ENCODE measurements at places on chromosomes 11 and 22. TPM values are rescaled to one million over a fixed set of nuclear protein-coding genes. Genes with fewer than 3 reads are reported as not detected.

DNA sequence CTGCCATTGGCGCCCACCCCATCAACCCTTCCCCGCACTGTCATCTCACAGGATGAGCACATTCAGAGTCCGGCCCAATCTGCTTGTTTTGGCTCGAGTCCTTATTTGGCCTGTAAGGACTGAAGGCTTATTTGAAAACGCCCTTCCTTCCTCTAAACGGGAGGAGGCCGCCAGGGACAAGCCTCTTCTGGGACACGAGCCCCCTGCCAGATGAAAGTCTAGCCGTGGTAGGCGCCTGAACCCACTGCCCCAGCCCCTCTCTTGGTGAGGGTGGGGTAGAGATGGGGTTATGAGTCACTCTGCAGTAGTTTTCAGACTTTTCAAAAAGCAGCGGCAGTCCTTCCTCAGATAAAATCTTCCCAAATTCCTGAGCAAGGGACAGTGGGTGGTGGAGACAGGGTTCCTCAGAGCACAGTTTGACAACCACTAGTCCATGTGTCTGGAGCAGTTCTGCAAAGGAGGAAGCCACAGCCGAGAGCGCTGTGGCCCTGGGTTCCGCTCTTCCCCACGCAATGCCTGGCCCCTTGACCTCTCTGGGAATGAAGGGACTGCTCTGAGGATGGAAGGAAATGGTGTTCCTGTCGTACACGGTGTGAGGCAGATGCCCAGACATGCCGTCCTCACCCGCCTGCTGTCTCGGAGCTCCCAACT is 57.0 kb downstream of the MYH9 start:
- DNase-seq = no peak

GRCh38 chr11:102487214-102487613 is 34.6 kb upstream of the TMEM123 start:
- no peak for DNase-seq

- no peak for DNase-seq
These were observed 146.1 kb downstream of the APIP start for GRCh38 chr11:34770111-34770510.

DNA sequence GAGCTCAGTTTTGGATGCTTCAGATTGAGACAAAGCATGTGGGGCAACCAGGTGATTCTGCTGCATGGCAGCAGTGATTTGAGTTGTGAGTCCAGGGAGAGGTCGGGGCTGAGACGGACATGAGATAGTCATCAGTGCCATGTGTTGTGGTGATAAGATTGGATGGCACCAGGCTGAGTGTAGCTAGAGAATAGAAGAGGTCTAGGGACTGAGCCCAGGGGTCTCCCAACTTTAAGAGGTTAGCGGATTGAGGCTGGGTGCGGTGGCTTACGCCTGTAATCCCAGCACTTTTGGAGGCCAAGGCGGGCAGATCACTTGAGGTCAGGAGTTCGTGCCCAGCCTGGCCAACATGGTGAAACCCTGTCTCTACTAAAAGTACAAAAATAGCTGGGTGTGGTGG is 6.3 kb upstream of the CTSD start:
- DNase-seq = no peak

CALCB gene
- 2.6 TPM for total RNA-seq

DNA sequence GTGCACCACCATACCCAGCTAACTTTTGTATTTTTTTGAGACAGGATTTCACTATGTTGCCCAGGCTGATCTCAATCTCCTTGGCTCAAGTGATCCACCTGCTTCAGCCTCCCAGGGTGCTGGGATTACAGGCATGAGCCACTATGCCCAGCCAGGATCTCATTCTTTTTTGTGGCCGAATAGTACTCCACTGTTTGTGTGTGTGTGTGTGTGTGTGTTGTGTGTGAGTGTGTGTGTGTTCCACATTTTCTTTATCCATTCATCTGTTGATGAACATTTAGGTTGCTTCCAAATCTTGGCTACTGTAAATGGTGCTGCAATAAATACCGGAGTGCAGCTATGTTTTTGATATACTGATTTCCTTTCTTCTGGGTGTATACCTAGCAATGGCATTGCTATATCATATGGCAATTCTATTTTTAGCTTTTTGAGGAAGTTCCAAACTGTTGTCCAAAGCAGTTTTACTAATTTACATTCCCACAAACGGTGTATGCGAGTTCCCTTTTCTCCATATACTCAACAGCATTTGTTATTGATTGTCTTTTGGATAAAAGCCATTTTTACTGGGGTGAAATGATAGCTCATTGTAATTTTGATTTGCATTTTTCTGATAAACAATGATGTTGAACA is 105.4 kb downstream of the TTC28 start:
- DNase-seq = no peak

SLC25A18 gene
- total RNA-seq = 2.5 TPM

CYTH4 gene
- total RNA-seq = 3.9 TPM

- DNase-seq = no peak
These were observed 442 bp downstream of the PELI3 start for GRCh38 chr11:66467034-66467659.

- no peak for DNase-seq
These were observed 31.5 kb downstream of the CDKN1C start for GRCh38 chr11:2853997-2854560.

GRCh38 chr11:115379528-115379927 is 124.7 kb downstream of the CADM1 start:
- DNase-seq = no peak

- DNase-seq = peak; percentile 84
These were observed at the start of gene IL10RA for GRCh38 chr11:117985953-117986887. Gene IL10RA, plus strand, starts transcription at chr11:117986394. Its CDS starts 74 bp downstream, at chr11:117986468.

DNA sequence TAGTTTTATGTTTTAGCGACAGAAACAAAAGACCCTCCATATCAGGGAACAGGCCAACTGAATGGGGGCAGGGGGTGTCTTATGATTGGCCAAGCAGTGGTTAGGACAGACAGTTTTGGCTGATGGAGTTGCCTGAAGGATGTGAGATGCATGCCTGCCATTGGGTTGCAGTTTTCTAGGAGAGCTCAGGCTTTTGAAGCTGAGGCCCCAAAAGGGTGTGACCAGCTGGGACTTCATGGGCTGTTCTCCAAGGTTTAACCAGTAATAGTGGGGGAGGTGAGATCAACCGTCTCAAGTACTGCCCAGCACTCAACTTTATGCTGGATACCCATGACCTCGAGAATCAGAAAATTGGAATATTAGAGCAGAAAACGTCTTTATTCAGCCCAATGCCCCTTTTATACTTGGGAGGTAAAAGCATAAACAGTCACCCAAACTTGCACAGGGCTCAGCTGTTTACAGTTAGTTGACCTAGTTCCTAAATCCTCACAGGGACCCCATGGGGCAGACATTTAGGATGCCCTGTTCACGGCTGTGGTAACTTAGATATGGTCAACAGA is 13.5 kb downstream of the DTX4 start:
- DNase-seq = no peak

LDHAL6A gene
- 0.54 TPM for total RNA-seq

DNA sequence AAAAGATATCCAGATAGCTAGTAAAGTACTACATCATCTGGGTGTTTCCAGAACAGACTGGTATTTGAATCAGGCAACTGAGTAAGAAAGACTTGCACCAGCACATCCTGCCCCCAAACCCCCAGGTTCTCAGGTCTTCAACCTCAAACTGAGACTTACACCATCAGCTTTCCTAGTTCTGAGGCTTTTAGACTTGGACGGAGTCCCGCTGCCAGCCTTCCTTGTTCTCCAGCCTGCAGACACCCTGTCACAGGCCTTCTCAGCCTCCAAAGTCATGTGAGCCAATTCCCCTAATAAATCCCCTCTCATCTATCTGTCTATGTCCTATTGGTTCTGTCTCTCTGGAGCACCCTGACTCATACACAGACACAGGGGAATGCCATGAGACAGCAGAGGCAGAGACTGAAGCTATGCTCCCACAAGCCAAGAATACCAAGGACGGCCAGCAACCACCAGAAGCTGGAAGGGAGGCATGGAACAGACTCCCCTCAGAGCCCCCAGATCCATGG is 10.9 kb downstream of the SMCO4 start:
- no peak for DNase-seq

DNA sequence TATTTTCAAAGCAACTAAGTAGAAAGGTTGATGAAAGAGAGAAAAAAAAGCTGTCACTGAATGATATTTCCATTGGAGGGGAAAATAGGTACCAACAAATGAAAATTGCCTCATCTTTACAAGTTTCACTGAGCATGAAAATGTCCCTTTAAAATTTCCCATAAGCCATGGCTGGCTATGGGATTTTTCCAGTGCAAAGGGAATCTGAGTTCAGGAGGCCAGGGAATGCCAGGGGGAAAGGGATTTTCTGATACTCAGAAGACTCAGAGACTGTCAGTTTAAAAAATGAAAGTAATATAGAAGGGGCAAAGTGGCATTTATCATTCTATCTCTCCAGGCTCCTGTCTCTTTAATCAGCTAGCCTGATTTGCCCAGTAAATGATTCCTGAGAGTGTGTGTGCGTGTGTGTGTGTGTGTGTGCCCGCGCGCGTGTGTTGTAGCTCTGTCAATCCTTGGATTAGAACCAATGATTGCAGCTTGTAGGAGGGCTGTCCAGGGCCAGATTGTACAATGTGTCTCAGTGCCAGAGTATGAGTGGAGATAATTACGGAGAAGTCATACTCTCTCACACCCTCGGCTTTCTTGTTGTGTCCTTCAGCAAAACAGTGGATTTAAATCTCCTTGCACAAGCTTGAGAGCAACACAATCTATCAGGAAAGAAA is at the start of gene NTM:
Gene NTM, plus strand, starts transcription at position 526 of the 662 bp plus-strand sequence.
- DNase-seq = peak; percentile 62

MUC5AC gene
- under 0.01 TPM for total RNA-seq

F2 gene
- total RNA-seq = 0.18 TPM

DNA sequence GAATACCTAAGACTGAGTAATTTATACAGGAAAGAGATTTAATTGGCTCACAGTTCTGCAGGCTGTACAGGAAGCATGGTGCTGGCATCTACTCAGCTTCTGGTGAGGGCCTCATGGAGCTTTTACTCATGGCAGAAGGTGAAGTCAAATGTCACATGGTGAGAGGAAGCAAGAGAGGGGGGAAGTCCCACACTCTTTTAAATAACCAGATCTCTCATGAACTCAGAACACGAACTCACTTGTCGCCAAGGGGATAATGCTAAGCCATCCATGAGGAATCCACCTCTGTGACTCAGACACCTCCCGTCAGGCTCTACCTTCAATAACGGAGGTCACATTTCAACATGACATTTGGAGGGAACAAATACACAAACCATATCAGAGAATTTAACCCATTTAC is 42.2 kb downstream of the BIRC2 start:
- DNase-seq = no peak

UBQLNL gene
- 0.36 TPM for total RNA-seq

XKR3 gene
- total RNA-seq = not detected

DNA sequence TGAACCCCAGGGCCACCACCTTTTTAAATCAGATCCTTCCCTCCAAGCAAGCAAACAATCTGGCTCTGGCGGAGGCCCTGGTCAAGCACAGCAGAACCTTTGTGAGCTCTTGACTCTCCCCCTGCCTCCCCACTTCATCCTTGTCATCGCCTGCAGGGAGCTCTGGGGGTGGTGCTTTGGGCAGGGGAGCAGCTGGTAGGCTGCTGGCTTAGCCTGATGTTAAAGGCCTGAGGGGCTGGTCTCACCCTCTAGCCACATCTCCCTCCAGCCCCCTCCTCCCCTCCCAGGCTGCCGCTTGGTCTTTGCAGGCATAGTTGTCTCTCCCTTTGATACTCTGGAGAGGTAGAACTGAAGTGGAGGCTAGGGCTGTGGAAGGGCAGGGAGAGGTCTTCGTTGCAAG is 50.9 kb downstream of the THAP12 start:
- DNase-seq = no peak

OR51B4 gene
- total RNA-seq = 0.36 TPM

DNA sequence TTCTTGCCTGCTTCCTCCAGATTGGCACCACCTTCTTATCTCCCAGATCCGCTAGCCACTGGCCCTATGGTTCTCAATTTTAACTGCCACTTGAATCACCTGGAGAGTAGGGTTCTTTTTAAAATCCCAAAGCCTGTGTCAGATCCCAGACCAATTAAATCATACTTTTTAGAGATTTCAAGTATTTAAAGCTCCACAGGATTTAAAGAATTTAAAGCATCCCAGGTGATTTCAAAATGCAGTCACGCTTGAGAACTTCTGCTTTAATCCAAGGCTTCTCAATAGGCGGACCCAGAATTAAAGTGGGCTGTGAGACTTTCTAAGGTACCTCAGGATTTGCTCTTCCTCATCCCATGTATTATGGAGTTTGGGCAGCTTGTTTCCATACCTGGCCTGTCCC is 400.0 kb downstream of the SOX6 start:
- DNase-seq = no peak

DNA sequence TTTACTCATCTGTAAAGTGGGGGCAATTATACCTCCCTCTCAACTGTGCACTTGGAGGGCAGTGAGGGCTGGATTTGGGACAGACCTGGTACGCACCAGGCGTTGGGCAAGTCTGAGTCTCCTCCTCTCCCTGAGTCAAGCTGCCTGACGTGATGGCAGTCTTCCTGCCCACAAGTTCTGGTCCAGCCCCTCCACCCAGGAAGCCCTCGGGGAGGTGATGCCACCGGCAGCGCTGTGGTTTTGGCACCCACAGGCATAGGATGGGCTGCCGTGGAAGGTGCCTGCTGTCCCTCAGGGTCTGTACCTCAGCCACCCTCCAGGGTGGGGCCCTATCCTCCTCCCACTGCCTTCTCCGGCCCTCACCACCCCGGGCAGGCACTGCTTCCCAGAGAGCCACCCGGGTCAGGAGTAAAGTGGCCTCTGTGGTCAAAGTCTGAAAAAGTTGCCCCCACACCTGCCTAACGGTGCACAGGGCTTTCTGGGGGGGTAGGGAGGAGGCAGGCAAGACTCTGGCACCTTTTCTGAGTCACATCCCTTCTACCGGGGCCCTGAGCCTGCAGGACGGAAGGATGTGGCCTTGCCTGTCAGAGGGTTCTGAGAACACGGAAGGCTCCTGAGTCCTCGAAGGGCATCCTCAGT is 6.5 kb upstream of the APOBEC3H start:
- DNase-seq = no peak

DNA sequence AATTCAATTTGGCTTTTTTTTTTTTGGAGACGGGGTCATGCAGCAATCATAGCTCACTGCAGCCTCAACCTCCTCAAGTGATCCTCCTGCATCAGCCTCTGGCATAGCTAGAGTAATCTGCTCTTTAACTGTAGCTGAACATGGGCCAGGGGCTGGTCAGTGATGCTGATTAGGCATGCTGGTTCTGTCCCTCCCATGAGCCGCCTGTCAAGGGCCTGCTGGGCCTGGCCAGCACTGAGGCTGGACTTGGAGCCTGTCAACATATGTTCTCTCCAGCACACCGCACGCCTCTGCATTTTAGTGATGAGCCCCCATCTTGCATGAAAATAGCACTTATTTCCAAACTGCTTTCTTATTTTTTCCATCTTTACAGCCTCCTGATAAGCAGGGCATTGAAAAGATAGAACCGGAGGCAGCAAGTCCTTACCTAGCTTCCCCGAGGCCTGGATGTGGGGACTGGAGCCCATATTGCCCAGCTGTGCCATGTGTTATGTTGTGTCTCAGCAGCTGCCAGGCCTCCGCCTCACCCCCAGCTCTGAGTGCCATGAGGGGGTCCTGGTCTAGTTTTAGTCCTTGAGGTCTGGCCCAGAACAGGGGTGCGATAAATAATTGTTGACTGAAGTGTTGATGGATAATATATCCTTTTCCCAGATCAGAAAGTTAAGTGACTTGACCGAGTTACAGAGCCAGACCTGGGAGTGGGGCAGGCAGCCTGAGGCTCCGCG is 80.0 kb downstream of the CTTN start:
- peak; percentile 28 for DNase-seq

GDPD5 gene
- total RNA-seq = 30.2 TPM

- DNase-seq = no peak
These were observed 844.0 kb downstream of the TBC1D22A start for GRCh38 chr22:47606426-47606825.

TSPAN18 gene
- 31.9 TPM for total RNA-seq

MAML2 gene
- 17.3 TPM for total RNA-seq

ZNRF3 gene
- 13.3 TPM for total RNA-seq

Measured in cerebellum (tissue), 4 donors.